ENCODE measurements at places on chromosomes 12 and 14. TPM values are rescaled to one million over a fixed set of nuclear protein-coding genes. Genes with fewer than 3 reads are reported as not detected.

GRCh38 chr14:96452684-96453083 lies 49.5 kb upstream of the PAPOLA start:
- DNase-seq, result no peak

Gene TAS2R30
- total RNA-seq, result 3.9 TPM

GRCh38 chr14:92883066-92883465 lies 39.9 kb upstream of the CHGA start:
- DNase-seq, result no peak

DNA sequence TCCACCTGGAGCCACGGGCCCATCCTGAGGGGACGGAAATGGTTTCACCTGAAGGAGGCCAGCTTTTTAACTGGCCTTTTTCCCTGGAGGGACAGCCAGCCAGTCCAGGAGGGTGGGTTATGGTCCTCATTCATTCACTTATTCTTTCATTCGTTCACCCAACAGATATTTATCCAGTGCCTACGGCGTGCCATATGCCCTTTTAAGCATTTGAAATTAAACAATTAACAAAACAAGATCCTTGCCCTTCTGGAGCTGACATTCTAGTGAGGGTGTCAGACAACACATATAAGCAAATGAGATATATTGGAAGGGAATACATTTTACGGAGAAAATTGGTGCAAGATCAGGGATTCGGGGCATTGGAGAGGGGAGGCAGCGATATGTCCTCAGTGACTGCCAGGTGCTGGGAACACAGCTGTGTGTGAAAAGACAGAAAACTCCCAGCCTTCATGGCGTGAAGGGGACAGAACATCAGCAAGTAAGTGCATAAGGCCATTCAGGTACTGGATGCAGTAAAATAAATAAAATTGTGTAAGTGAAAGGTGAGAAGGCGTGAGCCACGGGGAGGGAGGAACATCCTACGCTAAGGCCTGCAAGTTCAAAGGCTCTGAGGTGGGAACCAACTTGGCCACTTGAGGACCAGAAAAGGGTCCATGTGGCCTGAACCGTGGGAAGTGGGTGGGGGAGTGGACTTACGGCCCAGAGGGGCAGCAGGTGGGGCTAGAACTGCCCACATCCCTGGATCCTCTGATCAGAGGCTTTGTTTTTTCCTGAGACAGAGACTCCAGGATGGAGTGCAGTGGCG lies 684 bp upstream of the ABCB9 start:
- no peak for DNase-seq

Gene HCAR2
- total RNA-seq, result 0.39 TPM

- DNase-seq, result no peak
These were observed 4.3 kb downstream of the EMP1 start for GRCh38 chr12:13200841-13201240.

- DNase-seq, result no peak
These were observed 24.0 kb downstream of the LRIG3 start for GRCh38 chr12:58896278-58896677.

- DNase-seq, result no peak
These were observed 174.8 kb downstream of the PELI2 start for GRCh38 chr14:56292970-56293369.

Gene EML5
- total RNA-seq, result 1.1 TPM

Data from activated naive CD4-positive, alpha-beta T cell treated with anti-CD3 and anti-CD28 coated beads, Interleukin-2, amount 50 U/mL, for 72 hours (primary cell).